ENCODE measurements at places on chromosomes 12 and 14.

DNA sequence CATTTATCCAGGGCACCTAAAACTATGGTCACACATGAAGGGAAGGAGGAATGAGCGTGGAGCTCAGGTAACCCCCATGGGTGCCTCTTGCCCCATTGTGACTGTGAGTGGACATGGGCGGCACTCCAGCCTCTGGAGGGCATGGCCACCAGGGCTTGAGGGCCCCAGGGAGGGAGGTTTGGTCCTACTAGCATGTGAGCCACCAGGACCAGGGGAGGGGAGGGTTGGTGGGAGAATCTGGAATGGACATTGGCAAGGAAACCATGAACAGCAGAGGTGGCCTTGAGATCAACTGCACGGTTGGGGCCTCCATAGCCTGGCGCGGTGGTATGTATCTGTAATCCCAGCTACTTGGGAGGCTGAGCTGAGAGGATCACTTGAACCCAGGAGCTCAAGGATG lies 623.6 kb downstream of the AACS start:
- DNase-seq: no peak

- no peak for DNase-seq
Measured at GRCh38 chr12:91613223-91613779, 430.7 kb upstream of the DCN start.

DNA sequence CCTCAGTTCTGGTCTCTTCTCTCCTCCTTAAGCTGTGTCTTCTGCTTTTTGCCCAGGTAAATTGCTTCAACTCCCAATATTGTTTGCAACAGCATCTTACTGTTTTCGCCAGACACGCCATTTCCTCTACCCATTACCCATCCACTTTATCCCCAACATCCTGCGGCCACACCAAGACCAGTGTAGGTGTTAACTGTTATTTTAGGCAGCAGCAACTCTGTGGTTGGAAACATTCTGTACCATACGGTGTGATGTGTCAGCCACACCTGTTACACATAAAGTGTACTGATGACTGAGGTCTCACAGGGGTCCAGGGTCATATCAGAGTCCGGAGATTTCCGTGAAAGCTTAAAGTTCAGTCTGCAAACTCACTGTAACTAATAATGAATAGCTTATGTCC lies 21.8 kb upstream of the KLRD1 start:
- no peak for DNase-seq

GRCh38 chr12:145369-145960 lies 68.5 kb downstream of the SLC6A12 start:
- no peak for DNase-seq

DNA sequence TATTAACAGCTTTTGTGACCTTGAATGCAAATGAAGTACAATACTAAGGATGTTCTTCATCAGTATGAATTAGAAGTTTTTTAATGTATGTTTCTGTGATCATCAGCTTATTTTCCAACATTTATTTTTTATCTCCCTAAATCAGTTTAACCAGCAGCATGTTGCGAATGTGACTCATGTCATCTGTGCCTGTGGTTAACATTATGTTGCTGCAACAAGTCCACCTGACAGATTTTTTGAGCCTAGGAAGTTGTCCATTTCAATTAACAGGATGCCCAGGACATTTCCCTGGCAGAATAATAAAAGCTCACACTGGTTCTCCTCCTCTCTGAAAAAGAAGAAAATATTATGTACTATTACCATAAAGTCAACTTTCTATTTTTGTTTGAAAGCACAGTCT lies 155.5 kb downstream of the SYT1 start:
- DNase-seq: no peak

DNA sequence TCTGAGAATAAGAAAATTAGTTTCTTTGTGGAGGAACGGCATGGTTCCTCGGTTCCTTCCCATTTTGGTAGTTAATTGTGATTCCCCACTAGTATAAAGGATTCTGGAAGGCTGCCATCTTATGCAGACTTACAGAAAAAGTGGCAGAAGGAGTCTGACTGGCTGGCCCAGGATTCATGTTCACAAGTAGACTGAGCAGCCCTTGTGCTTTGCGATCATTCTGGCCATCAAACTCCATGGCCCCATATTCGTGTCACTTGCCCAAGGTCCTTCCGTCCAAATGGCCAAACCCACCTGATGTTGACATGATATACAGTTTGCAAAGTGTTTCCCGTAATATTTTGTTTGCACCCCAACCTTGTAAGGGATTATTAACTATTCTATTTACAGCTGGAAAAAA lies 297.2 kb upstream of the AMIGO2 start:
- peak; percentile 16 for DNase-seq

GRCh38 chr14:21521501-21521900 lies 4.6 kb downstream of the SALL2 start:
- DNase-seq: no peak

- DNase-seq: no peak
Measured at GRCh38 chr12:132437943-132438700, 51.8 kb upstream of the FBRSL1 start.

DNA sequence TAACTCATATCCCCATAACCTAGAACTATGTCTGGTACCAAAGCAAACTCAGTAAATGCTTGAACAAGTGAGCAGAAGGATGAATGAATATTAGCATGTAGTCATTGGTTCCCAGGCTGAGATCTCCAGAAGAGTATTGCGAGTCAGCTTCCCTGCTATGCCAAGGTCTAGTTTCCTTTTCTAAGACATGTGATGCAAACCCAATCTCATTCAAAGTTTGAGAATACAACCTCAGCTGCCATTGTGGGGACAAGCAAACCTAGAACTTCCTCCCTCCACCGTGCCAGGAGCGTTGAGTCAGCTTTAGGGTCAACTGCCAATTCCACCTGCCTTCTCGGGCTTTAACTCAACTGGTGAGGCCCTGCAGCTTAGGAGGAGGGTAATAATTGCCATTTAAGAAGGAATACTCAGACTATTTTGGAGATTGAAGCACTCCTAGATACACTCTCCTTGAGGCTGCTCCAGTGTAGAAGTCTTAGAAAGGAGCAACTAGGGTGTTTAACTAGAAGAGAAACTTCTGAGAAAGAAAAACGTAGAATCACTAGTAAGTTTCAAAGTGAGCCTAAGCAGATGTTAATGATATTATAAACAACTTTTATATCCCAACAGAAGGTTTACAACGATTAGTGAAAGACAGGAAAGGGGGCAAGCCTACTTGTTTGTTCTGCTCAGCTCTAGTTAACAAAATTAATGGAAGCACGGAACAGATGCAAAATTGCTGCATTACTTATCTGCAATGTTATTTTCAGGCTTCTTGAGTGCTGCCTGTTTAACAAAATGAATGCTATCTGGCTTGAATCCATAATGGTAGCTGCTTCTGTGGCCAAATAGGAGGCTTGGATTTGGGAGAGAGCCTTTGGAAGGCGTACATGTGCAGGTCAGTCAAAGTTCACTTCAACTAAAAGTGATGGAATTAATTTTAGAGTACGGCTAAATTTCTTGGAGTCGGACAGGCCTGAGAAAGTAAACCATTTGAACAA lies 96.9 kb downstream of the HELB start:
- no peak for DNase-seq

DNA sequence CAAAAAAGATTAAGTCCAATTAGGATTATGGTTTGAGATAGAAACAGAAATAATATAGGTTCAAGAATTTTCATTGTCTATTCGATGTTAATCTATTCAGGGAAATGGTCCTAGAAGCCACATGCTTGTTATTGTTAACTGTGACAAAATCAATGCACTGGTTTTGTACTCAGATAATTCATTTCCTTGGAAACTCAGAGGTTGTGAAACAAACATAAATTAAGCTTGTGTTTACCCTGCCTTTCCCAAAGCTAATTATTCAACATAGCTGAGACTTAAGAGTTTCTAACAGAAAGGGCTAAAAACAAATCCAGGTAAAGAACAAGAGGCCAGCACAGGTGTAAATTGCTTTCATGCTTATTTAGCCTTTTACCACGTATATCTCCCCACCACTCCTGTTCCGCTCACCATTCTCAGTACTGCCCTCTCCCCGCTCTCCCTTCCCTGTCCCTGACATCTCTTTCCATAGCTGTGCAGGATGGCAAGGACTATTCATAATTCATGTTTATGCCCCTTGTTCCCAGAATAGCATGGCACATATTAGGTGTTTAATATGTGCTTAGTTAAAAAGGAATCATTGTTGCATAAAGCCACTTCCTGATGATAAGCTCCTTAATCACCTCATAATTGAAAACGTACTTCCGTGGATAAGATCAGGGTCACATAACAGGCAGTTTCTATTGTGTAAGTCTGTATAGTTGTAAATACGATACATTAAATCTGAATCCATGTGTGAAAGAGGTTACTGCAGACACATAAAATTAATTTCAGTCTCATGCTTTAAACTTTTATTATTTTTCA lies 131.8 kb upstream of the USP15 start:
- DNase-seq: no peak

DNA sequence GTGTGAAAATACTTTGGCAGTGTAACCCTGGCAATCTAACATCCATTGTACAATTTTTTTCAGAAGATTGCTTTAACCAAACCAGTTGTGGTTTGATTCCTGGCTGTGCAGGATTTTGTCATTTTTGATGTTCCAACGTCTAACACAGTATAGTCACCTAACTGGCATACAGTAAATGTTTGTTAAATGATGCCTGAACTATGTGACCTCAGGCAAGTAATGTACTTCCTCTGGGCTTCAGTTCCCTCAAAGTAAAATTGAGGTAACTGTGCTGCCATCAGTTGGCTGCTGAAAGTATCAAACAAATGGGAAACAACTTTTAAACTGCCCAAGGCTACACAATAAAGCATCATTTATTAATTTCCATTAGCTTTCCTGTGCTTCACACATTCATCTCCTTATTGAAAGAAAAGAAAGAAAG lies 4.3 kb downstream of the TM7SF3 start:
- DNase-seq: no peak

Measured in fibroblast of the conjunctiva (primary cell).